Hematopoietic multipotent progenitor cell (in vitro differentiated cells): ENCODE measurements at places on chromosomes 4 and X. TPM values are rescaled to one million over a fixed set of nuclear protein-coding genes. Genes with fewer than 3 reads are reported as not detected.

The KLB gene
- total RNA-seq: under 0.01 TPM

The SOWAHB gene
- total RNA-seq: not detected

- DNase-seq: peak; percentile 18
Measured at GRCh38 chr4:48772556-48772955, 7.5 kb downstream of the FRYL start.

- no peak for DNase-seq
Measured at GRCh38 chrX:57044245-57044644, 48.9 kb upstream of the SPIN3 start.

GRCh38 chr4:76997077-76997476, 47.5 kb downstream of the SEPTIN11 start:
- DNase-seq: no peak
